ENCODE measurements at places on chromosomes 1 and 21.

GRCh38 chr21:20527731-20528460 is 470.3 kb upstream of the NCAM2 start:
- DNase-seq, result no peak

DNA sequence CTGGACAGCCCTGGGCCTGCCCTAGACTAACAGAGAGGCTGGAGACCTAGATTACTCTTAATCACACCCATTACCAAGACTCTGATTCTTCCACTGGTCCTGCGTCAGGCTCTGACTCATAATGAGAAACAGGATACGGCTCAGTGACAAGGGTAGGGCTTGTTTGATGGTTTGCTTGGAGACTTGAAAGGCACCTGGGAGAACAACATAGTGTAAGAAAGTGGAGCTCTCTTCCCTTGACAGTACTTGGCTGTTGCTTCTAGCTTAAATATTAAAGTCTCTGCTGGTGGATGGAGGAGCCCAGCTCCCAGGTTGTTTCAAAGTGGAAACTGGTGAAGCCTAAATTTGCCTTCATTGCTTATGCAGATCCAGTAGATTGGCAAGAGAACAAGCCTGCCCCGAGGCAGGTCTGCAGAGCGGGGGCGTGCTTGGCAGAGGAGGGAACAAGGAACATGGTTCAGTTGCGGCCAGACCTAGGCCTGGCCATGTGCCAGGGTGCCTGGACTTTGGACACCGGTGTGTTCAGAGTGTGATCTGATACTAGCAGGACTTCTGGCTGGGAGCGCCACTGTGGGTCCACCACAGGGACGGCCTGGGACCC is 480.6 kb downstream of the CAMTA1 start:
- DNase-seq, result no peak

GRCh38 chr1:202181586-202181985 is 12.0 kb upstream of the LGR6 start:
- no peak for DNase-seq

DNA sequence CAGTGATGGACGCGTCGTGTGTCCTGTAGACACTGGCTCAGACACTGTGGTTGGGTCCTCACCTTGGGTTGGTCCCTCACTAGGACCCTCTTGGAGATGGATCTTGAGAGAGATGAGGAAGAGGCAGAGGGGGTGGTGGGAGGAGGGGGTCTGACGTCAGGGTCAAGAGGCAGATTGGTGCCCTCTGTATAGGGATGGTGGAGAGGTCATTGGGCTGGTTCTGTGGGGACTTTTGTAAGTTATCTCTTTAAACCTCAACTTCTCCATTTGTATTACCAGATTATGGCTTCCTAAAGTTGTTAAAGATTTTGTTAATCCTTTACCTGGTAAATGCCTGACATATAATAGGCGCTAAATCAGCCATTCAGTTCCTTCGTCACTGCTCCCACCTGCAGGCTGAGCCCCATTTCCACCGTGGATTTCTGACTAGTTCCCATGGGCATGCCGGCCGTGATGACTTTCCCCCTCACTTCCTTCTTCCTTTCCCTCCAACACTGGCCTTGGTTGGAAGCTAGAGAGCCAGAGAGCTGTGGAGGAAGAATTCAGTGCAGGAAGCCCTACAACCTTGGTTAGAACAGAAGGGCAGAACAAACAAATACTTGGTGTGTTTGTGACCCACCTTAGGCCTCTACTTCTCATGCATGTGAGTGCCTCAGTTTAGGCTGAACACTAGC is 8.6 kb downstream of the H6PD start:
- DNase-seq, result no peak

GRCh38 chr1:228335406-228336307 is 71.0 kb downstream of the TRIM11 start:
- no peak for DNase-seq

DNA sequence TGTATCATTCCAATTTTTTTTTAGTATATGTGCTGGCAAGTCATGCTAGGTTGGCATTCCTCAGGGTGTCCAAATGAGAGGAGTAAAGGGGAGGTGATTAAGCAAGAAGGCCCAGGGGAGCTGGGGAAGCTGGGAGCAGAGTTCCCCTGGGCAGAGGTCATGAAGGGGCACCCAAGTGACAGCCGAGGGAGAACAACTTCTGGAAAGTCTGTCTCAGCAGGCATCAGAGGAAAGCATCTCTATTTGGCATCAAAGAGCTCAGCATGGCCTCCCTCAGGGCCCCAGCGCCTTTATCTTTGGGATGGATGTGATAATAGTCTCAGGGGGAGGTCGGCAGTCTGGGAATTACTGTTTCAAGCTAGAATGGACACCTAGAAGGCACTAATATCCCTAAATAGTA is 5.0 kb upstream of the ENO1 start:
- DNase-seq, result no peak

- DNase-seq, result no peak
These were observed 31.4 kb upstream of the S1PR1 start for GRCh38 chr1:101205457-101205856.

DNA sequence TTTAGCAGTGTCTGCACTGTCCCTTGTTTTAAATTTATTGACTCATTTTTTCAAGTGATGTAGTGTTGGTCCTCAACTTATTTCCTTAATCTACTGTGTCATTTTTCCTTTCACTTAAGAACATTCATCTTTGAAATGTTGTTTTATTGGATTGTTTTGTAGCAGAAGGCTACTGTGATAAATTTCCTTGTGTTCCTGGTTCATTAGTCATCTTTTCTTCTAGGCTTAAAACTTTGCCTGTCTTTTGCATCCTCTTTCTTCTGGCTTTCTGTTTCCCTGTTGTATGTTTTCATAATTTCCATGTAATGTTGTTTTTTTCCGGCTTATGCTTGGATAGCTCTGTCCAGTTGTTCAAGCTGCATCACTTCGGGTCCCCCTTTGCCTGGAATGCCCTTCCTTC is 61.9 kb downstream of the UBE2T start:
- DNase-seq, result no peak

GRCh38 chr1:230787471-230787870 is 40.3 kb downstream of the CAPN9 start:
- no peak for DNase-seq

- DNase-seq, result no peak
These were observed 6.7 kb upstream of the TNFRSF8 start for GRCh38 chr1:12056331-12056841.

- DNase-seq, result no peak
These were observed 1.3 kb downstream of the GNG12 start for GRCh38 chr1:67831850-67832513.

DNA sequence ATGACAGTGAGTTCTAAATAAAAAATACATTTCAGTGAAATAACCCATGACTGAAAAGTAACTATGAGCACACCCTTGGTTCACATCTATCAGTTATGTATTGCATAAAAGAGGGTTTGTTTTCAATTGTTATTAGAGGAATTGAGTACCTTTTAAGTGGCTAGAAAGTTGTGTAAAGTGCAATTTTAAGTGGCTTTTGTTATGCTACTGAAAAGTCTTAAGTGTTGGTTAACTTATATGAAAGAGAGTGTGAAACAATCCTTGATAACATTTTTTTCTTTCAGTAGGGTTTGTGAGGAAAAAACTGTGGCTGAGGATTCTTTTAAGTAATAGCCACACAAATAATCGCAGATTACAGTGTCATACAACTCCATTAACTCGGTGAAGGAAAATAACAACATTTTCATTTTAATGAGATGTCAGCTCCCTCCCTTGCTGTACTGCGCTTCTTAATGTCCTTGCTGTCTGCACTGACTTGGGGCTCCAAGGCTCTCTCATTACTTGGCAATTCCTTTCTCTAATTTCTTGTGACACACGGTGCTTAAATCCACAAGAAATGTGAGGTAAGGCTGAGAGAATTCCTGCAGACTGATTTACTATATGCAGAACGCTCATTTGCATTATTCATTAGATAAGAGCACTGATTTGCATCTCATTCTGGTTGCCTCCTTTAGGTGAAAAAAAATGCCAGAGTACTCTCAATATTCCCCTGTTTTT is 40.6 kb downstream of the NTNG1 start:
- no peak for DNase-seq

DNA sequence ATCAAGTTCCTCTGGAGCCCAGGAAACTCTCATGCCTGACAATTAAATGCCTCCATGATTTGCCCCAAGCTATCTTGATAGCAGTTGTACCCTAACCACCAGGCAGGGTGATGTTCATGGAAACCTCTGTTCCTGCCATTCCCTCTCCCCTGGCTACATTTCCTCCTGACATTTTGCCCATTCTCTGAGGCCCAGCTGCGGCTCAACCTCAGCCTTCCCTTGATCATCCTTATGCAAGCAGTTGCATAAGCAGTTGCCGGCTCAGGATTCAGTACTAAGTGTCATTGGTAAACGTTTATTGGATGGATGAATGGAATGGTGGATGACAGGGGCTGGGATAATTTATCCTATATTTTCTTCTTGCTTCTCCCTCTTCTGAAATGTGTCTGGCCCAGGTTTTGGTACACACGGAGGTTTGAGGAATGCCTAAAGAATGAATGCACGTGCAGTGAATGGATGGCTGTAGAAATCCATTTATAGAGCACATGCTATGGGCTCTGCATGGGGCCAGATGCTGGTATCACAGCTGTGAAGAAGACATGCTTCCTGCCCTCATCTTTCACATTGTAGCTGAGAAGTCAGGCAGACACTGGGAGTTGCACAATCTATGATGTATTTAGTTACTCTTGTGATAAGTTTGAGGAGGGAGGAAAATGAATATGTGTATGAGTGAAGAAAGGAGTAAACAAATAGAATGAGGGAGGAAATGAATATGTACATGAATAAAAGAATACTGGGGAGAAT is 261.8 kb downstream of the FOXD2 start:
- DNase-seq, result no peak

DNA sequence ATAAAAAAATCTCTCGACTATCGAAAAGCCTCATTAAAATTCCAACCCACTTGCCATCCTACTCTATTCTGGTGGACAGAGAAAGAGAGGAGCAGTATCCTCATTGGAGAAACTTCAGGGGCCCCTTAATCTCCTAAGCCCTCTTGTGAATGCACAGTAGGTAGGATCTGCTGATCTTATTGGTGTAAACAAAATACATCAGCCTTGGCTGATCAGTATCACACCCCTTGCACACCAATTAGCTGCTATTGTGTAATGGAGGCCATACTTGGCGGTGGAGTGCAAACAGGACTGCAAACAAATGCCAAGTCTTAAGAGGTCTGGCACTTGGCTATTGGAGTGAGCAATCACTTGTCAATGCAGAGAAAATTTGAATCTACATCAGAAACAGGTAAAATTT is 15.7 kb downstream of the VCAM1 start:
- no peak for DNase-seq

All from activated CD8-positive, alpha-beta memory T cell treated with anti-CD3 and anti-CD28 coated beads for 1 hour (primary cell).